ENCODE measurements at places on chromosomes 7 and 10.

- no peak for DNase-seq
Measured at GRCh38 chr10:48551861-48552591, 52.8 kb downstream of the ARHGAP22 start.

DNA sequence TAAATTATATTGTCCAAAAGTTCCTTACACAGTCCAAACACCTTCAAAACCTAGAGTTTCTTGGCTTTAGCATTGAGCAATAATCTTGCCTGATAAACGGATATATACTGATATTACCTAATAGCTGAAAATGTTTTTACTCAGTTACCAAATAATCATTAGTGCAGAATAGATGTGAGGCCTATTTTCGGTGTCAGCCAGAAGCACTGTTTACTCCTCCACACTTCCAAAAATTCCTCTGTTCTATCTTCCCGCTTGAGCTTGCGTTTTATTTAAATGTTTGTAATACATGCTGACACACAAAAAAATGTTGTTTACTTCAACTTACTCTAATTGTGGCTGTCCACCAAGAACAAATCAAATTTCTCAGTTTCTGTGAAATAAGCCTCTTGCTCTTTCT, 606.2 kb upstream of the TEX47 start:
- DNase-seq: no peak

- DNase-seq: no peak
Measured at GRCh38 chr7:145183069-145183468, 347.2 kb upstream of the TPK1 start.

- no peak for DNase-seq
Measured at GRCh38 chr7:66198956-66199355, 6.2 kb upstream of the TPST1 start.

DNA sequence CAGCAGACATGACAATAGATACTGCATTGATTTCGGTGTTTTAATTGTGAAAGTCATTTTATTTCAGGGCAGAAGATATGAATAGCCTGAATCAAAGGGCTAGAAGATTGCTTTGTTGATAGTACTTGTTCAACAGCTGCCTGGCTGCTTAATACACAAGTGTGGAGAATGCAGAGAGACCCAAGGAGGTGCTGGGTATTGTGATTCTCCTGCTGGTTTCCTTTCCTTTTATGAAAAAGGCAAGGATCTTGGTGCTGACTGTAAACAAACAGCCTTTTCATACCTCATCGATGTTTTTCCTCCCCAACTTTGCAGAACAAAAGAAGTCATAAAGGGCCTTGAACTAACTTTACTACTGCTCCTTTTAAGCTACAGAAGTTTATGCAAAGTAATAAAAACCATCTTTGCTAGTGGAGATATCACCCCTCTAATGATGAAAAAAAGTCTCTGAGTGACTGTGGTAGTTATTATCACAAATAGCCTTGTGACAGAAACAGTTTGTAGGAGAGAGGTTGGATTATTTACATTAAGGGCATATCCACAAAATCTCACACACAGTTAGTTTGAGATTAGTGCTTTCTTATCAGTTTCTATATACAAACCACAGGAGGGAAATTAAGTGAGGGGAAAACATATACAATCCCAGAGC, 800.0 kb downstream of the LRMDA start:
- DNase-seq: no peak

DNA sequence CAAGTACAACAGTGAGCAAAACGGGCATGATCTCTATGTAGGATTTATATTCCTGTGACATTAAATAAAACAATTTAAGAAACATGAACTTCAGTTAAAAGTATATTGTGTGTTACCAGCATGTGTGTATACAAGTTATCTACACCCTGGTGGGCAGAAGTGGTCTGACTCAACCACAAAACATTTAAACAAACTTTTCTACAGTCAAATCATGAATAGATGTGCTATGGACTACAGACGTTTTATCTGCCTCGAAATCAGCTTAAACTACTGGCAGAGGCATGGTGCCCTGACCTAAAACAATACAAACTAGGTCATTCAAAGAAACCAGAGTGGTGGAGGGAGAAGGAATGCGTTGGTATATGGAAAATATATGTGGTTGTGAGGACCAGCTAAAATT, 3.6 kb downstream of the ARL3 start:
- DNase-seq: no peak

DNA sequence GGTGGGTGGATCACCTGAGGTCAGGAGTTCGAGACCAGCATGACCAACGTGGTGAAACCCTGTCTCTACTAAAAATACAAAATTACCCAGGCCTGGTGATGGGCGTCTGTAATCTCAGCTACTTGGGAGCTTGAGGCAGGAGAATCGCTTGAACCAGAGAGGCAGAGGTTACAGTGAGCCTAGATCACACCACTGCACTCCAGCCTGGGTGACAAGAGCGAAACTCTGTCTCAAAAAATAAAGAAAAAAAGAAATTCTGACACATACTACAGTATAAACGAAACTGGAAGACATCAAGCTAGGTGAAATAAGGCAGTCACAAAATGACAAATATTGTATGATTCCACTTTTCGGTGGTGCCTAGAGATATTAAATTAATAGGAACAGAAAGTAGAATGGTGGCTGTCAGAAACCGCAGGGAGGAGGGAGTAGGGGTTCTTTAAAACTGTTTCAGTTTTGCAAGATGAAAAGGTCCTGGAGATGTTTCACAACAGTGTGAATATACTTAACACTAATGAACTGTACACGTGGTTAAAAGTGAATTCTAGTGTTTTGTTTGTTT, 23.2 kb downstream of the PILRA start:
- DNase-seq: peak; percentile 55

DNA sequence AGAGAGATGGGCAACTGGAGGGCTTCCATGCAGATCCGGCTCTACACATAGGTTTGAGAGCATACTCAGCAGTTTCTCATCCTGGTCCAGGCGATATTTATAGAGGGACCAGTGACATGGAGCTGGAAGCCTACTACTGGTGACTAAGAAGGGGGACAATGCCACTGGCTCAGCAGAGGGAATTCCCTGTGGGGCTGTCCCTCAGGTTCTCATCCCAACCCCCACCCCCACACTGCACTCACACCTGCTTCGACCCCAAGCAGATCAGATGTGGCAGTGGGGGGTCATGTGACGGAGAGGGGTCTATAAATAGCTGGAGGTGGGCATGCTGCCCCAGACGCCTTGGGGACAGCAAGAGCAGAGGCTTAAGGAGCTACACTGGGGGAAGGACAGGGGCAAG, at the start of gene CLCN1:
Gene CLCN1 (plus strand): TSS at position 336 of the 400 bp plus-strand sequence. CDS start 102 bp downstream, outside the sequence.
- DNase-seq: no peak

Measured in activated T-cell treated with anti-CD3 and anti-CD28 coated beads, Interleukin-2, amount 50 U/mL, for 24 hours (primary cell).